Left renal pelvis (tissue), 4 donors: ENCODE measurements at places on chromosomes 2 and 18. TPM values are rescaled to one million over a fixed set of nuclear protein-coding genes. Genes with fewer than 3 reads are reported as not detected.

SIGLEC15 gene
- polyA plus RNA-seq = 0.46 TPM

NT5DC4 gene
- polyA plus RNA-seq = 0.13 TPM

SUMO1 gene
- 157 TPM for polyA plus RNA-seq

TBR1 gene
- polyA plus RNA-seq = not detected

MARCO gene
- polyA plus RNA-seq = not detected

CAD gene
- 33.7 TPM for polyA plus RNA-seq

PSMD1 gene
- 102 TPM for polyA plus RNA-seq

SLC14A1 gene
- 9.9 TPM for polyA plus RNA-seq

NFATC1 gene
- polyA plus RNA-seq = 5.5 TPM

CAPN13 gene
- polyA plus RNA-seq = 3.6 TPM

RNU2-63P gene
- not detected for polyA plus RNA-seq

CROCC2 gene
- 0.04 TPM for polyA plus RNA-seq

SH2D6 gene
- polyA plus RNA-seq = 0.68 TPM

SERPINB13 gene
- polyA plus RNA-seq = not detected

COLEC12 gene
- polyA plus RNA-seq = 31.7 TPM

GRCh38 chr2:178029342-178029741, 43.2 kb downstream of the PDE11A start:
- no peak for DNase-seq

DNA sequence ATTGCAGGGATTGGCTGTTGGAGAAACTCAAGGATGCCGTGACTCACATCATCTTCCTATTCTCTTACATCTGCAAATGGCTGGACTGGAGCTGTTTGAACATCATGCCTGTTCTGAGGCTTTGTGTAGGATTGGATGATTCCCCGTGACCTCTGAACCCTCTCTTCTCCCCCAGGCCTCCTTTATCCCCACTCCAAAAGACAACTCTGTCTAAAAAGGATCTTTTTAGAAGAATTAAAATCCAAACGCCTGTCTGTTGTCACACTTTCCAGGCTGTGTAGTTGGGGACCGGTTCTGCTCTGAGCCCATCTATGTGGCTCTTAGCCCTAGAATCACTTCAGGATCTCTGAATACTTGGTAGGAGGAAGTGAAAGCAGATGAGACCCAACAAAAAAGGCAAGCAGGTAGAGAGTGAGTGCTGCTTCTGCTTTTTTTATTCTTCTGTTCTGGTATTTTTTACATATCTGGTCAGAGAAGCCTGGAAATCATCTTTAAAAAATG, 565 bp downstream of the SP140 start:
- no peak for DNase-seq

DNA sequence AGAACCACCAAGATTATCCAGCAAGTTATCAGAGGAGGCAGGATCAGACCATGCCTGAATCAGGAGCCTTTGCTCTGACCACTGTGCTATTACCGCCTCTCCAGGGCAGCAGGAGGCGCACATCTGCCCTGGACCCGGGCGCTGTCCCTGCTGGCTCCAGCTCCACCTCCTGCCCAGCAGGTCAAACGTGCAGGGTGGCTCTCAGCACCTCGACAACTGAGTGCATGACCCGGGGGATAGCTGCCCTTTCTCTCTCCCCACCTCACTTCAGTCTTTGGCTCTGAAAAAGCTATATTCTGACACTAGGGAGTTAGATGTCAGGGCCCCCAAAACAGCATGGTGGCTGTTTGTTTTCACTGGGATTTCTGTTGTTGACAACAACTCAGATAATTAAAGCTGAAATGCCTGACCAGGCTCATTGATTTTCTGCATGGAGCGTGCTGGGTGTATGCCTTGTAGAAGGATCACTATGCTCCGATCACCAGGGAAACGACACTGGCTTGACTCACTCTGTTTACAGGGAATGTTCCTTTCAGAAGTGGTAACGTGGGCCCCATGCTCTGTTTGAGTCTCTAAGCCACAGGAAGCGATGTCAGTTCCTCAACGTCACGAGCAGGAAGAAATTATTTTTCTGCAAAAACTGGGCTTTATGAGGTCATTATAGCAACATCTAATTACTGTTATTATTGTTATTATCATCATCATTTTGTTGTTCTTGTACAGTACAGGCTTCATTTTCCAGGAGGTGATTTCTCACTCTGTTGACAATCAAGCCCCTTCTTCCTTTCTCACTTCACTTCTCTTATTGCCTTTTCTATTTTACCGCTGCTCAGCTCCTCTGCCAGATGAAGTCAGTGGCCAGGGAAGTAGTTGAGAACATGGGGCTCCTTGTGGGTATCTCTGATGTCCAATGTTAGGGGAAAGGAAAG, 125.6 kb downstream of the PLB1 start:
- DNase-seq = no peak

DNA sequence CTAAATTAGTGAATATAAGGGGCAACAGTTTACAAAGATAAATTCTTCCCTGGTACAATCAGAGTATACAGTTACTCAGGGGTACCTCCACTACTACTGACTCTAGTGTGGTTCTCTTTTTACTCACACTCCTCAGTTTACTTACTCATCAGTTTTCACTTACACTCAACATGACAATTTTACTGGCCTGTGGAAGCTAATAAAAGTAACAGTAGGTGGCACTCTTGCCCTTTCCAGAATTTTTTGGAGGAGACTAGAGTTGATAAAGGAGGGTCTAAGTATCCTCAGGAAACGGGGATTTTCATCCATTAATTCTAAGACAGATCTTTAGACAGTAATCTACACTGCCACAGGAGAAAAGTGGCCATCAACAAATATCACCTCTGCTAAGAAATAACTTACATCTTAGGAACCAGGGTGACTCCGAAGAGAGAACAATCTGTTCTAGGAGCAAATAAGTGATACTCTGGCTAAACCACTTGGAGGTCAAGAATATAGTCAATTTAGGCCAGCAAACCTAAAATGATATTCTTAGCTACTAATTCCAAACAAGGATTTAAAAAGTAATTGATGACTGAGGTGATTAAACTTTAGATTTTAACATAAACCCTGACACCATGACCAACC, 61.3 kb downstream of the ATL2 start:
- peak; percentile 43 for DNase-seq

- no peak for DNase-seq
Measured at GRCh38 chr18:78679613-78680260, 299.9 kb upstream of the SALL3 start.

GRCh38 chr2:118197011-118197675, 108.9 kb downstream of the INSIG2 start:
- DNase-seq = no peak

- DNase-seq = no peak
Measured at GRCh38 chr2:238425505-238425978, 1.2 kb upstream of the ASB1 start.

DNA sequence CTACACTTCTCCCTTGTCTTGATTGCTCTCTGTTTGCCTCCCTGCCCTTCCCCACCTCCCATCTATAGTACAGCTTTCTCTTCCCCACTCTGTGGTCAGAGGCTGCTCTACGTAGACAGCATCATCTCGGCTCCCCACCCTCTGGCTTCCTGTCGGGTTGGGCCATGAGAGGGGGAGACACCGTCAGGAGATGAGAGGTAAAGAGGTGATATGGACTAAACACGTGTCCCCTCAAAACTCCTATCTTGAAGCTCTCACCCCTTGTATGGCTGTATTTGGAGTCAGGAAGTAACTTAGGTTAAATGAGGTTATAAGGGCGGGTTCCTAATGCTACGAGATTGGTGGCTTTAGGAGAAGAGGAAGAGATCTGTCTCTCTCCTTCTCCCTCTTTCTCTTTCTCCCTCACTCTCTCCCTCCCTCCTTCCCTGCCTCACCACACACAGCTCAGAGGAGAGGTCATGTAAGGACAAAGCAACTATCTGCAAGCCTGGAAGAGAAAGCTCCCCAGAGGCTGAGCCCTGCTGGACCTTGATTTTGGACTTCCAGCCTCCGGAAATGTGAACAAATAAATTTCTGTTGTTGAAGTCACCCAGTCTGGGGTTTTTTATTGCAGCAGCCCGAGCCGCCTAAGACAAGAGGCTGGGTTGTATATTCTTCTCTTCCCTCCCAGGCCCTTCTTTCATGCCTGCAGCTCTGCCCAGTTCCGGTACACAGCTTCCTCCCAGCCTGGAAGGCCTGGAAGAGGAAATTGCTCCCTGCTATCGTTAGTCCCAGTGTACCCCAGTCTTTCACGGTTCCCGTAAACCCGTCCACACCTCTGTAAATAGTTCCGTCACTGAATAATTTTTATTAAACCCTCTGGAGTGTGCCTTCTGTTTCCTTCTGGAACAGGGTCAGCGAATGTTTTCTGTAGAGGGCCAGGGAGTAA, 138.0 kb downstream of the AKAIN1 start:
- no peak for DNase-seq

- no peak for DNase-seq
Measured at GRCh38 chr2:132654968-132655367, 15.0 kb downstream of the LYPD1 start.

GRCh38 chr2:11871421-11871820, 125.0 kb downstream of the LPIN1 start:
- no peak for DNase-seq

DNA sequence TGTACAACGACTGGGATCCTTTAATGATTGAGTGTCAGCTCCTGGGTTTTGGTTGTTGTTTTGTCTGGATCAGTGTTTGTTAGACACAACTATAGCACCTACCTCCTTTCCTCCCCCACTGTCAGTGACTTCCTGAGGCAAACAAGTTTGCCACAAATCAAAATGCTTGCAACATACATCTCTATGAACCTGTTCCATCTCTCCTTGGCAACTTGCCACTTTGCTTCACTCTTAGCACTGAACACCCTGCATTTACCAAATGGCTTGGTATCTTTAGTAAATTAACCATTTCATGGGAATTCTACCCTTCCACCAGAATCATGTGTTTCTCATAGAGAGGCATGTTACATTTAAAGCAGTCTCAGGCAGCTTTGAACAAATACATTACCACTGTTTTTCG, 301.1 kb upstream of the TANK start:
- DNase-seq = no peak

- DNase-seq = no peak
Measured at GRCh38 chr2:161134547-161135518, 25.4 kb upstream of the TANK start.

DNA sequence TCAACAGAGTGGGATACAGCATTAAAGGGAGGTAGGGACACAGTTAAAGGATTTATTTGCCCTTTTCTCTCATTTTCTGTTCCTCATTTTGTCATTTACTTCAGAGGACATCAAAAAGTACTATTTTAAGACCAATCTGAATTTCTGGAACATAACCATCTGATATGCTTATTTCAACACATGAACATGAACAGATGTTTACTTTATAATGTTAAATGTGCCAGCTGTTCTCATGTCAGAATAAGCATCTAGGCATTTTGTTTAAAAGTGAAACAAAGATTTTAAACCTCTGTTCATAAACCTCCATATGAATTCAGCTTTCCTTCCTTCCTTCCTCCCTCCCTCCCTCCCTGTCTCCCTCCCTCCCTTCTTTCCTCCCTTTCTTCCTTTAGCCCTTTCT, 677.7 kb downstream of the CNTNAP5 start:
- DNase-seq = no peak

- DNase-seq = no peak
Measured at GRCh38 chr2:201361078-201361733, 4.1 kb upstream of the FLACC1 start.

DNA sequence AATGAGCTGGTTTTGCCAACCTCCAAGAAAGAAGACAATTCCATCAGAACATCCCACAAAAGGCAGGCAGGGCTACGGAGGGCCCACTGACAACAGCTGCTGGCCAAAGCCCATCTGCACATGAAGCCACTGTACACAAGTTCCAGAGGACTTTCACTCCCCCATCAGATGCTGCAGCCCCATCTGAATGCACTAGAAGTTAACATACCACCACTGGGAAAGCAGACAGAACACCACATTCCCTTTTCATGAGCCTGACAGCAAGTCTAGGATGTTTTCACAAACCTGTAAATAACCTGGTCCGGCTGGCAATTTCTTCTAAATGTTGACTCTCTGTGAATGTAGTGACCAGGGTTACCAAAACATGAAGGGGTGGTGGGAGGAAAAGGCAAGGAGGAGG, 41.5 kb downstream of the CCBE1 start:
- no peak for DNase-seq

- DNase-seq = no peak
Measured at GRCh38 chr2:217418090-217418489, 558.2 kb upstream of the TNP1 start.

DNA sequence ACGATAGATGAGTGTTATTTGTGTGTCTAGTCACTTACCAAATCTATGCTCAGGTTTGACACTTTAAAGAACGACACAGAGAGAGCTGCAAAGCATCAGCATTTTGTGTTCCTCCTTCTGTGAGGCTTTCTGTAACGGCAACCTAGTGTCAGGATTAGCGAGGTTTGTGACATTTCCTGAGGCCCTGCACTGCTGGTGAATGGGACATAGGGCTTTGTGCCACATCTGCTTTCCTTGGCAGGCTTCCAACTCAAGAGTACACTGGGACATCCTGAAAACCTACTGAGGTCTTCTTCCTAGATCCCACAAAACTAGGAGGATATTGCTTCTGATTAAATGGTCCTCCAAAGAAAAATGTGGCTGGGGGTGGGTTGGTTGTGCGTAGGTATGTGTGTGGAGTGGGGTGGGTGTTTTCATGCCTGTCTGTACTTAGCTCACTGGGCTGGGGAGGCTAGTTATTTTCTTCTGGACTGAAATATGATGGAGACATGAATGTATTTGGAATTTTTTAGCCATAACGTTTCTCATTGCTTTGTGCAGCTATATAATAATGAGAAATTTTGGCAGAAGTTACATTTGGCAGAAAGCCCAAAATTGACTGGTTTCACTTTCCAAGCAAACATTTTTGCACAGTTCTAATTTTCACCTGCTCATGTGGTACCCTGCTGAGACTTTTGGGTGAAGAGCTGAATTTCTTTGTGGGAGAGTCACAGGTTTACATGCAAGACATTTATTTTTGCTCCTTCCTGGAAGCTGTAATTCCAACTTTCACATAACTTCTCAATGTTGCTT, 308.4 kb downstream of the XIRP2 start:
- DNase-seq = no peak

DNA sequence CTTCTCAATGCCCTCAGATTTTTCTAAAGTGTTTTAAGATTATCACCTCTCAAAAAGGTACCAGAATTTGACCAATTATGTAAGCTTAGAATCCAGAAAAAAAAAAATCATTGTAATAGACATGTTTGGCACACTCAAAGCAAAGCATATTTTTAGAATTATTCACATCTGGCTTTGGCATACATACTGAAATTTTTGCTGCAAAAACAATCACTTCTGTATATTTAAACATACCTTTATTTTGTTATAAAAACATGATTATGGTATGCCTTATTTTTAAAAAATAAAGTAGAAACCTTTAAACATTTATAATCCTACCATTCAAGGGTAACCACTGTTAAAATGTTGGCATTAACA, 143.3 kb downstream of the ESCO1 start:
- no peak for DNase-seq

DNA sequence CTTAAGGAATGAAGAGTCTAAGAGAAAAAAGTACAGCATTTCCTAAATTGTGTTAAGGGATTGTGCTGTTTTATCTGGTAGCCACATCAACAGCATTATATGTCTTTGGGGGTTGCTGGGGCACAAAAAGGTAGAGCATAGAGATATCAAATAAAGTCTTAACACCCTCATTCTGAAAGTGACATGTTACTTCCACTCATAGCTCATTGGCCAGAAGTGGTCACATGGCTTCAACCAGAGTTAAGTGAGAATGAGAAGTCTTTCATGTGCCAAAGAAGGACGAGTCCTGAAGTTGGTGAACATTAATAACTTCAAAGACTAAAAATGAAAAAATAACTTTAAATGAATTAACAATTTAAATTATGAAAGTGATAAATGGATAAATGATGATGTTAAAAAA, 175.7 kb upstream of the ZEB2 start:
- DNase-seq = no peak

- no peak for DNase-seq
Measured at GRCh38 chr2:218383892-218384519, 1.9 kb downstream of the SLC11A1 start.
